CD4-positive, alpha-beta memory T cell (primary cell): ENCODE measurements at places on chromosomes 3 and 15. TPM values are rescaled to one million over a fixed set of nuclear protein-coding genes. Genes with fewer than 3 reads are reported as not detected.

DNA sequence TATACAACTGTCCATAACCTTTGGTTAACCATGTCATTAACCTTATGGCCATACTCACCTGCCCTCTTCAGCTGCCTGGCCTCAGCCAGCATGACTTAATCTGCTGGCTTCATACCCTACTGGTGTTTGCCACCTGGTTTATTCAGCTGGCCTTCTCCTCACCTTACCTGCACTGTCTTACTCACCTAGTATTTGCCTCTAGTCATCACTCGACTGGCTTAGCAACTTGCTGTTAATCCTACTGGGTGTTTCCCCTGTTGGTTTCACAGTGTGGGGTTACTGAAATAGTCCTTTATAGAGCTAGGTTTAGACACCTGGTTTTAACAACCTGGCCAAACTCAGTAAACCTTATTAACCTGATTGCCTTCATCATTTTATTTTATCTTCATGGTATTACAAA lies 96.4 kb downstream of the IL12A start:
- no peak for DNase-seq

- DNase-seq = no peak
These were observed 355.3 kb upstream of the DCBLD2 start for GRCh38 chr3:99256788-99257187.

- DNase-seq = no peak
These were observed 64.5 kb upstream of the MLF1 start for GRCh38 chr3:158506456-158506855.

DNA sequence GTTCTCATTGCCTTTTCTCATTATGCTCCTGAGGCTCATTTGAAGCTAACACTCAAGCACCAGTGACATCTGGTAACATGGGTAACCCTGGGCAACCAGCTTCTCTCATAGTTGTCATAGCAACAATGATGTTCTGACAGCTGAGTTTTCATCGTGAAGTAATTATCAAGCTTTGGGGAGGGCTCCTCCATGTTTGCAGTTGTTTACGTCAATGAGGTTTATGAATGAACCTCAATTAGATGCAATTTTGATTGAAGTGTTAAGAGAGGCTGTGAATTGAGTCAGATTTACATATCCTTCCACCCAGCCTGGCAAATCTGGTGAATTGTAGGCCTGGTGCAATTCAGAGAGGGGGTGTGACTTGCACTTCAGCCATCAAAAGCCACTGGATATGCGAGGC lies 119.3 kb upstream of the CHD2 start:
- DNase-seq = no peak

GRCh38 chr3:64489361-64490044 lies 198.3 kb downstream of the ADAMTS9 start:
- DNase-seq = no peak

Gene ARNT2
- not detected for polyA plus RNA-seq

DNA sequence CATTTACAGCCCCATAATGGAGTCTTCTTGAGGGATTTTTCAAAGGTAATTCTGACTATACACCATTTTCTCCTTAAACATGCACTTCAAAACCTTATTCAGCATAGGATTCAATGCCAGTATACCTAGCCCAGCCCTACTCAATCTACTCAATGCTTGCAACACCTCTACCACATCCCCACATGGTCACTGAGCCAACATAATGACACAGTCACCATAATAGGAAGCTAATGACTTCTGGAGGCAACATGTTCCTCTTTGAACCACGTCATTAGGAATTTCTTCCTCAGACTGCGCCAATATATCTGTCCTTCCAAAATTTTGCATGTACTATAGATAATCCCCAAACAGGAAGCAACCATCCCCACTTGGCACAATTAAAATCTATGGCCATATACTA lies 153.9 kb upstream of the SETMAR start:
- DNase-seq = no peak

DNA sequence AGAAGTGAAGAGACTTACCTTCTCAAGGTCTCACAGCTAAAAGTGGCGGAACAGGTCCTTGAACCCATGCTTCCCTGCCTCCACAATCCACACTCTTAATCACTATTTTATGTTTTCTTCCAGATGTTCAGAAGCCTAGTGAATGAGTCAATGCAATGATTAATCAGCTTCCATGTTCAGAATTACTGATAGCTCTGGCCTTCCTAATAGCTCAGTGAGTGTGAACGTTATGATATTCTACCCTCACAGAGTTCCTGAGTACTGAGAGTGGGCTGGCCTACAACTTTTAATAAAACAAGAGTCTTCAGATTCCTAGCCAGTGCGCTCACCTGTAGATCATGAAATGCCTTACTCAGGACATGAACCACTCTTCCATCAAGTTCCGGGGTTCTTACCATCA lies 443.0 kb upstream of the ADAMTS9 start:
- no peak for DNase-seq

DNA sequence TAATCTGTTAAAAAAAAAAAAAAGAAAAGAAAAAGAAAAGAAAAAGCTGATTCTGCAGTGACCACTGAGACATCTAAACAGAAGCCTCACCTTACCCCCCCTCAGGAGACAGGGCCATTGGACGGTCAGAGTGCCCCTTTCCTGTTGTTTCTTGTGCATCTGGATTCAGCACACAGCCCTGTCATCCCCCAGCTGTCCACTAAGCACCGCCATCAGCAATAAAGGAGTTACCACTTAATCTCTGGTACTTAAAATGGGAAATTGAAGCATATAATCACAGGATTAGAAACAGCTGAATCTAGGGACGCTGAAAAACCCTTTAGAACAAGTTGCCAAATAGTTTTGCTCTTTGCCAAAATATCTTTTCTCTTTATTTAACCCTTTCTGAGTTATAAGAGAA lies 62.5 kb downstream of the TRIM69 start:
- no peak for DNase-seq

- no peak for DNase-seq
These were observed 16.4 kb upstream of the ZNF609 start for GRCh38 chr15:64443747-64444621.

GRCh38 chr15:58223432-58223831 lies 85.3 kb downstream of the AQP9 start:
- no peak for DNase-seq

GRCh38 chr15:55921744-55922143 lies 71.7 kb downstream of the NEDD4 start:
- no peak for DNase-seq

Gene HRG
- polyA plus RNA-seq = not detected

- no peak for DNase-seq
These were observed 167.3 kb downstream of the GOLIM4 start for GRCh38 chr3:167928381-167928780.
